HFFc6 (cell line): ENCODE measurements at places on chromosomes 6 and 20. TPM values are rescaled to one million over a fixed set of nuclear protein-coding genes. Genes with fewer than 3 reads are reported as not detected.

GRCh38 chr6:53790886-53791285 lies 3.9 kb upstream of the LRRC1 start:
- H3K4me1 ChIP-seq: peaks cover 36% of the 10 kb centered on the region
- H3K27ac ChIP-seq: no peak overlapping the region
- H3K27me3 ChIP-seq: peaks cover 3% of the 10 kb centered on the region
- DNase-seq: no peak

DNA sequence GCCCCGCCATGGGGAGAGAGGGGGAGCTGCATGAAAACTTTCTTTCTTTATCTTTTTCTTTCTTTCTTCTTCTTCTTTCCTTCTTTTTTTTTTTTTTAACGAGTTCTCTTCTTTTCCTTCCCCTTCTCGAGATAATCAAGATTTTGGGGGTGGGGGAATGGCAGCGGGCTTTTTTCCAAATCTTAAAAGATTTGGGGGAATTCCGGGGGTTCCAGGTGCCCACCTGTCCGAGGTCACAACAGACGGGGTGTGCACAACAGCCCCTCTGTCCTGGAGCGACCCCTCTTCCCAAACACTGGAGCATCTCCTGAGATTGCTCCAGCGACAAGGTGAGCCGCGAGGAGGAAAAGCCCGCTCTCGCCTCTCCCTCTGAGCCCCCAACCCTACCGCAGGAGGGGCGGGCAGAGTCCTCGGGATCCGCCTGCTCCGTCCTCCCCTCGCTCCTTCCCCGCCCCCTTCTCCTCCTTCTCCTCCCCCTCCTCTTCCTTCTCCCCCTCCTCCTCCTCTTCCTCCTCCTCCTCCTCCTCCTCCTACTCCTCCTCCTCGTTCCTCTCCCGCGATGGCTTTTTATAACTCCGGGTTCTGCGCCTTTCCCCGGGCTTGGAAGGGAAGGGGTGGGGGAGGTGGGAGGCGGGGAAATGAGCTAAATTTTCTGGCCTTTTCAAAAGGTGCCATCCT lies 689 bp upstream of the KCNB1 start:
- no peaks in the 10 kb centered on the region for H3K36me3 ChIP-seq
- peaks cover 33% of the 10 kb centered on the region for H3K27me3 ChIP-seq
- H3K27ac ChIP-seq: no peak overlapping the region

Gene GFRAL
- not detected in 3 replicates for total RNA-seq

GRCh38 chr6:116881236-116881635 lies 4.2 kb downstream of the RFX6 start:
- peaks cover 11% of the 10 kb centered on the region for H3K27me3 ChIP-seq
- no peak overlapping the region for H3K27ac ChIP-seq
- H3K36me3 ChIP-seq: no peaks in the 10 kb centered on the region
- no peak for DNase-seq
- H3K4me1 ChIP-seq: peaks cover 16% of the 10 kb centered on the region; the same call in 1 of the 2 replicates

GRCh38 chr20:63000036-63000435 lies 6.7 kb downstream of the BHLHE23 start:
- DNase-seq: no peak
- peaks cover 75% of the 10 kb centered on the region for H3K27me3 ChIP-seq
- H3K36me3 ChIP-seq: no peaks in the 10 kb centered on the region
- no peak overlapping the region for H3K27ac ChIP-seq
- no peaks in the 10 kb centered on the region for H3K4me1 ChIP-seq

- H3K36me3 ChIP-seq: peaks cover 20% of the 10 kb centered on the region
- no peak for DNase-seq
- H3K27ac ChIP-seq: no peak overlapping the region
- H3K4me3 ChIP-seq: no peak overlapping the region
Observed at GRCh38 chr6:148983966-148984365, 237.1 kb downstream of the UST start.

- no peak overlapping the region for H3K27ac ChIP-seq
- H3K4me1 ChIP-seq: no peaks in the 10 kb centered on the region
- no peaks in the 10 kb centered on the region for H3K36me3 ChIP-seq
- no peak for DNase-seq
- H3K4me3 ChIP-seq: no peak overlapping the region
Observed at GRCh38 chr6:146574211-146574610, 24.6 kb upstream of the ADGB start.

Gene FABP7
- total RNA-seq: not detected in 3 replicates

- no peaks in the 10 kb centered on the region; the same call in 1 of the 2 replicates for H3K27me3 ChIP-seq
- H3K4me3 ChIP-seq: no peak overlapping the region
- no peaks in the 10 kb centered on the region; the same call in 1 of the 2 replicates for H3K36me3 ChIP-seq
- no peaks in the 10 kb centered on the region for H3K4me1 ChIP-seq
Observed at GRCh38 chr6:88251301-88251700, 85.2 kb upstream of the CNR1 start.

Gene PDSS2
- 12.5 to 15.1 TPM (median 13.3 TPM) in 3 replicates for total RNA-seq

DNA sequence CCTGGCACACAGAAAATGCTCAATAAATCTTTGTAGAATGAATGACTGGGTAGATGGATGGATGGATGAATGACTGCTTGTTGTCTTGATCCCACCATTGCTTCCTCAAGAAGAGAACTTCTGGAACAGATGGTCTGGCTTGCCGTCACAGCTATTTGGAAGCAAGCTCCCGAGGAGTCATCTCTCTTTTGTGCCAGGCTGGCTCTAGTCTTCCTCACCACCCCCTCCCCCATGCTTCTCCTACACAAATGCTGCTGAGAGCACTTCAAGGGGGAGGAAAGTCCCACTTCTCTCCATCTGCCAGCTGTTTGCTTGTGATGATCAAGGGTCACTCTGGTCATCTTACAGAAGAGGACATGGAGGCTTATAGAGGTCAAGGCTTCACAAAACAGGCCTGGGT lies 11.6 kb upstream of the KCNG1 start:
- H3K36me3 ChIP-seq: no peaks in the 10 kb centered on the region
- no peak for DNase-seq
- peak overlapping the region; percentile 87 for H3K27ac ChIP-seq
- H3K4me3 ChIP-seq: no peak overlapping the region
- H3K4me1 ChIP-seq: peaks cover 35% of the 10 kb centered on the region

Gene TRIM31
- not detected in 3 replicates for total RNA-seq

Gene LPA
- not detected in 3 replicates for total RNA-seq

Gene SAMD3
- 1.2 to 1.8 TPM (median 1.6 TPM) in 3 replicates for total RNA-seq

DNA sequence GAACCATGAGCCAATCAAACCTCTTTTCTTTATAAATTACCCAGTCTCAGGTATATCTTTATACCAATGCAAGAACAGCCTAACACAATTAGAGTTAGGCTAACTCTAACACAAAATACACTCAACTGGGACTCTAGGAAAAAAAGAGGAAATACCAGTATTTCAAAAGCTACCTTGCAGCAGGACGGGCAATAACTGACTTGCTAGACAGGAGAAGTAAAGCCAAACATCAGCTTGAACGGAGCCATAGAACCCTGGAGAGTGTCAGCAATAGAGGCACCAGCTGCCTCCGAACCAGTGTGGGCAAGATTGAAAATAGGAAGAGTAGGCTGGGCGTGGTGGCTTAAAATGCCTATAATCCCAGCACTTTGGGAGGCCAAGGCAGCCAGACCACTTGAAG lies 162.0 kb upstream of the SOX4 start:
- no peak overlapping the region for H3K4me3 ChIP-seq
- H3K27ac ChIP-seq: no peak overlapping the region
- no peaks in the 10 kb centered on the region for H3K4me1 ChIP-seq
- no peak for DNase-seq
- H3K36me3 ChIP-seq: no peaks in the 10 kb centered on the region
- peaks cover 7% of the 10 kb centered on the region for H3K27me3 ChIP-seq

DNA sequence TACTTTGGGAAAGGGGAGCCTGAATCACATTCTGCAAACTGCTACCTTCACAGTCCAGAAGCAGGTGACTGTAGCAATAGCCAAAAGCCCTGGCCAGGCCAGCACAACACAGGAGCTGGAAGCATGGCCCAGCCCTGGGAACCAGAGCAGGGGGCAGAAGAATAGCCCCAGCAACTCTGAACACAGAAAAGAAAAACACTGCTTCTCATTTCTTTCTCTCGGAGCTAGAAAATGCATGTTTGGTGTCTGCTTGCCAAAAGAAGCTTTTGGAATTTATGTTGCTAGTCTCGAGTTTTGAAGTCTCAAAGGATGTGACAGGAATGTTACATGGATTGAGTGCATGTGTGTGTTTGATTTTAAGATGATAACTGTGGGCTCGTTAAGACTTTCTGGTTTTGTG lies 79.8 kb upstream of the SCAF8 start:
- H3K27me3 ChIP-seq: peaks cover 5% of the 10 kb centered on the region
- peak overlapping the region; percentile 74 for H3K4me3 ChIP-seq
- peaks cover 18% of the 10 kb centered on the region for H3K4me1 ChIP-seq

DNA sequence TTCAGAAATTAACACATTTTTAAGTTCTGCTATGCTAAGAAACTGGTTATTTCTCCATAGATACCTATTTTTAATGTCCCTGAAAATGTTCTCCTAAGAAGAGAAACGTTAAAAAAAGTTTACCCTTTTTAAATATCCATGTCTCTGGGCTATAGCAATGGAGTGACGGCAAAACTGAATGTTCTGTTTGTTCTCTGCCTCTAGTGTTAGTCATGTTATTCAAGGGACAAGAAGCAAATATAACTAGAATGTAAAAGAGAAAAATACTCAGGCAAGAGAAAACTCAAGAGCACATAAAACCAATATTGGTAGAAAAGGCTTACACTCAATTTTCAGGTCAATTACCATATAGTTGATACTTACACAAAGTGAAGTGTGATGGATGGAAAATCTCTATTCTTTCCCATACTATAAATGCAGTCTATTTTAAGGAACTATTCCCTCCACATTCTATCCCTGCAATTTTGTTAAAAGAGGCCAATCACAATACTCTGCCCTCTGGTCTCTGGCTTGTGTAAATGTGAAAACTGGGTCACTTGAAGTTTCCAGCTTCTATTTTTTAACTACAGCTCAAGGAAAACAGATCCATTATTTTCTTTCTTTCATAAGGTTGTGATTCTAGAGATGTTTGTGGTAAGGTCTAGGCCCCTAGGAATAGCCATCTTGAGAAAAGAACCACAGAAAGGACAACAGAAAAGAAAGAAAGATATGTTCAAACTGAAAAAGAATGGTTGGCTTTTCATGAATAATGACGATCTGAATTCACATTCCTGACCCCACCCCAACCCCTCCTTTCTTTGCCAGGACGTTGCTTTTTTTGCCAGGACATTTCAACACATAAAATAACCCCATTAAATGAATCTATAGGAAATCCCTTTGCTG lies 200.3 kb upstream of the FAM83B start:
- H3K4me3 ChIP-seq: no peak overlapping the region
- DNase-seq: no peak
- H3K36me3 ChIP-seq: no peaks in the 10 kb centered on the region
- no peaks in the 10 kb centered on the region for H3K27me3 ChIP-seq

DNA sequence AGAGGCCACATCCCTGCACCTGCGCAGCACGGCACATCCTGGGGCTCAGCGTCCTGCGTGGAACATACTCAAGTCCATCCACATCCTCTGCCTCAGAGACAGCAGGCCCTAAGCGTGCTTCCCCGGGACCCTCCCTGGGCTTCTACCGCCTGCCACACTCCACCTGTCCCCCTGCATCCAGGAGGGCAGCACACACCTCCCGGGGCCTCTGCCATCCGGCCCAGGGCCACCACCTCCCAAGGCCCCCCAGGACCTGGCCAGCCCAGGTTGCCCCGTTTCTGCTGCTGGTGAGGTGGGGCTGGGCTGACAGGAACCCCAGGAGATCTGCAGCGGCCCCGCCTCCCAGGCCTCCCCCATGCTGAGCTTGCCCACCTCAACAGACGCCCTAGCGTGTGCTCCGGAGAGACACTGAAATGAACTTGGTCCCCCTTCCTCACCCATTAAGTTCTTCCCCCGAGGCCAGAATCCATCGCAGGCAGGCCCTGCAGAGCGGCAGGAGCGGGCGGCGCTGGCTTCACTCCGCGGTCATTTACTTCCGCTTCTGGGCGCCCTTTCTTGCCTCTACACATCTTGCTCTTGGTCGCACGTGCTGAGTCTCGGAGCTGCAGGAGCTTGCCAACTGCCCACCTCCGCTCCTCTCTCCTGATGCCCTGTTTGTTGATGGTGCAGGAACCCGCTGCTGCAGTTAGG lies 235.3 kb downstream of the TAF4 start:
- no peak overlapping the region for H3K27ac ChIP-seq
- no peak for DNase-seq
- peaks cover 5% of the 10 kb centered on the region; the same call in 1 of the 2 replicates for H3K36me3 ChIP-seq
- H3K4me1 ChIP-seq: no peaks in the 10 kb centered on the region
- H3K4me3 ChIP-seq: no peak overlapping the region

Gene LY6G6F
- total RNA-seq: not detected in 2 replicates

DNA sequence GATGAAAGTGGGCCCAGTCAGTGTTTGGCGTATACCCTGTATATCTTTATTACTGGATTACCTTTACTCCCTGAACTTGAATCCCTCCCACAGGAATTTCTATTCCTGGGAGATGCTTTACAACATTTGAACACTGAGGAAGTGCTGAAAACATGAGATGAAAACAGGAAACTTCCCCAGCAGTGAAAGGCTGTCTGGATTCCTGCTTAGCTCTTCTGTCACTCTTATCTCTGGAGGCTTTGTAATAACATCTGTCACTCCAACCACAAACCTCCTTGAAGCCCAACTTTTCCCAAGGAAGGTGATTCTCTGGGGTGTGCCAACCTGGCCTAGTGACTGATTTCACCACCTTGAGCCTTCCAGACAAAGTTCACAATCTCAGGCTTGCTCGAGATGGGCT lies 264.5 kb upstream of the BMP2 start:
- no peak for DNase-seq
- H3K4me1 ChIP-seq: no peaks in the 10 kb centered on the region
- H3K27ac ChIP-seq: no peak overlapping the region
- H3K4me3 ChIP-seq: no peak overlapping the region

Gene MUC22
- not detected in 3 replicates for total RNA-seq

GRCh38 chr20:48198929-48199451 lies 413.7 kb upstream of the SULF2 start:
- no peak overlapping the region for H3K4me3 ChIP-seq
- DNase-seq: no peak
- H3K27me3 ChIP-seq: peaks cover 10% of the 10 kb centered on the region
- no peaks in the 10 kb centered on the region for H3K36me3 ChIP-seq

DNA sequence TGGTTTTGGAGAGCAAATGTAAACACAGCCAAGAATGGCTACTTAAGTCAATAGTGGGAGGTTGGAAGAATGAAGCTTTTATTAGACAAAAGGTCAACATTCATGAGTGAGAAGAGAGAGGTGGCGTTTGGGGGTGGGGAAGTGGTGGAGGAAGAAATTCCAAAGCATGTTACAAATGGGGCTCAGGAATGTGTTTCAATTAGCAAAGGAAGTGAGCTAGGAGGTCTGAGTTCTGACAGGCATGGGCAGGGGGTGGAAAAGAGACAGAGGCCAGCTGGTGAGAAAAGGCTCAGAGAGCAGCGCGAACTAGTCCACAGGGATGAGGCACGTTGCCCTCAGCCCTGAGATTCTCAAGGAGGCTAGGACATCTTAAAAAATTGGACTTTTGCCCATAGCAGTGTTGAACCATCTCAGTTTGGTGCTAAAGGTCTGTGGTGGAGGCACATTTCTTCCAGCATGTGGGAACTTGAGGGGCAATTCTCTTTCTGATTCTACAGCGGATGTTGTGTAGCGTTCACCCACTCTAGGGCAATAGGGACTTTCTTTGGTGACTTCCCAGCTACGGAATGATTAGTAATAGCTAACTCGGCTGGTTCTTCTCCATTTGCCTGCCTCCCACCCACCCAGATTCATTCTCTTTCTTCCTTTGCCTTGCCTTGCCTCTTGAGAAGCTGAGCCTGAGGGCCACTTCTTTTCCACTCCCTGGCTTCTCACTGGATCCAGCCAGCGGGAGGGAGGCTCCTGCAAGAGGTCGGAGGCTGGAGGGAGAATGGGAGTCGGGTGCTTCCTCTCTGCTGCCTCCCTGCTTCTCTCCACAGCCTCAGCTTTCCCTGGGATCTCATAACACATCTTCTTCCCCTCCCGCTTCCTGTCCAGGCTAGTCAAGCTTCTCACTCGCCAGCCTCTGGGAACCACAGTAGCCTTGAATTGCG lies 45.1 kb upstream of the NEDD9 start:
- H3K27ac ChIP-seq: peak overlapping the region; percentile 66
- H3K36me3 ChIP-seq: no peaks in the 10 kb centered on the region
- peaks cover 34% of the 10 kb centered on the region for H3K4me1 ChIP-seq
- H3K4me3 ChIP-seq: peak overlapping the region; percentile 47
- peak; percentile 69 for DNase-seq
